Suppressor macrophage treated with lipopolysaccharide for 1 hour (primary cell): ENCODE measurements at places on chromosomes 3 and 15.

GRCh38 chr15:44836094-44836493, 99.8 kb downstream of the TRIM69 start:
- DNase-seq, result no peak

GRCh38 chr3:127307916-127308315, 20.1 kb upstream of the PRR20G start:
- DNase-seq, result peak; percentile 45

DNA sequence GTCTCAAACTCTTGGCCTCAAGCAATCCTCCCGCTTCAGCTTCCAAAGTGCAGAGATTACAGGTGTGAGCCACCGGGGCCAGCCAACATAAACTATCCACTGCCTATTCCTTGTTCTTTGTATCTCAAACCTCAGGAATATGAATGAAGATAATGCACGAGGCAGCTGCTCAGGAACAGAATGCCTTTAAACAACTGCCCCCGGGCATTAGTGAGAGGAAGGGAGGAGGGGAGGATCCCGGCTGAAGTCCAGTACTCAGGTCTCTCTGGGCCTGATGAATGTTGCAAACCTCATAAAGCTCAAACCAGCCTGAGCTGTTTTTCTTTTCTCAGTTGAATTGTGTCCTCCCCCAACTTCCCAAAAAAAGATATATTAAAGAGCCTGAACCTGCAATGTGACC, 26.9 kb upstream of the MTMR14 start:
- DNase-seq, result no peak

- no peak for DNase-seq
Observed at GRCh38 chr3:176005564-176005963, 1146.4 kb downstream of the NAALADL2 start.

GRCh38 chr3:121918779-121919483, 24.7 kb downstream of the SLC15A2 start:
- no peak for DNase-seq

- no peak for DNase-seq
Observed at GRCh38 chr3:128496019-128496601, 3.1 kb upstream of the GATA2 start.

DNA sequence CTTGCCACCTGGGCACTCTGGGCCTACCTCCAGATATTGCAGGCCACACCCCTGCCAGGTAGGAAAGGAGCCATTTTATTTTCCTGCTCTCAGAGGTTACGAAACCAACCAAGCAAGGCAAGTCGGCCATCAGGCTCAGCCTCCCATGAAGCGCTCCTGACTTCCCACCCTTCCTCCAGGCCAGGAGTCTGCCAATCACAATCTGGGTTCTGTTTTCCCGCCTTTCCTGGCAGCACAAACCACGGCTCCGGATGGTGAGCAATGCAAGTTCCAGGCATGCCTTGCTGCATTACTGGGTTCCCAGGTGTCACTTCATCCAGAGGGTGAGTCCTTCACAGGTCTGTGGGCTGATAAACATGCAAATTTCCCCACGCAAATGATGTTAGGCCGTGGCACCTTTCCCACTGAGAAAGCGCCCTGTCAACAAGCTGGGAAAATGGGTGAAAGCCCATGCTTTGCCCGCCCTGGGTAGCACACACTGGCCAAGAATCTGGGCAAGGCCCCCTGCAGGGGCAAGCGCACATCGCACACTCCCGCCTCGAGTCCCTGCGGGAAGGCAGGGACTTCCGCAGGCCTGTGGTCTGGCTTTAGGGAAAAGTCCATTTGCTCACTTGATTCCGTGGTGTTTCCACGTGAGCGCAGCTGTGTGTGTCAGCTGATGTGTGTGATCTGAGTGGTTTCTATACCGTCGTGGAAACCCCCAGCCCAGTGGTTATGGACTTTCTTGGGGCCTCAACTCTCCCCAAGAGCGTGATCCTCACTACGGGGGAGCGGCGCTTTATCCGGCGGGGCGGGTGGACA, 61.6 kb upstream of the RYK start:
- DNase-seq, result peak; percentile 85

- peak; percentile 45 for DNase-seq
Observed at GRCh38 chr3:52851348-52851747, 16.5 kb upstream of the MUSTN1 start.
